ENCODE measurements at places on chromosomes 13 and 19.
A peak's percentile ranks its signal among the peaks of the same experiment; 100 is the strongest.

GRCh38 chr19:18589380-18590272 lies 1.0 kb downstream of the REX1BD start:
- DNase-seq, result peak; percentile 47

GRCh38 chr19:14152713-14153112 lies 16.3 kb upstream of the ASF1B start:
- no peak for DNase-seq

DNA sequence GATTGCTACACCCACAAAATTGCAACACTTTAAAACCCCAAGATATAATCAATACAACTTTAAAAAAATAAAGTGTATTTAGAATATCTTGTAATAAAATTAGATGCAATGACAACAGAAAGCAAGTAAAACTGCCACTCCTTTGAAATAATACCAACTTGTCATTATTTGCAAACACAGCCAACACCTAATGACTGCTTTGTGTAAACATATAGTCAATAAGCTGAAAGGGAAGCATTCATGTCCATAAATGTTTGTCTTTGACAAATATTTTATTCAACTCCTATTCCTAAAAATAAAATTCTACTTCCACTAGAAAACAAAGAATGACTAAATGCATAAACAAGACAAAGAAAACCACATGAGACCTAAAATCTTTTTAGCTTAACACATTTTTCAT lies 6.6 kb downstream of the SMAD9 start:
- DNase-seq, result no peak

GRCh38 chr19:49594157-49594992 lies 3.4 kb downstream of the PRR12 start:
- DNase-seq, result no peak

DNA sequence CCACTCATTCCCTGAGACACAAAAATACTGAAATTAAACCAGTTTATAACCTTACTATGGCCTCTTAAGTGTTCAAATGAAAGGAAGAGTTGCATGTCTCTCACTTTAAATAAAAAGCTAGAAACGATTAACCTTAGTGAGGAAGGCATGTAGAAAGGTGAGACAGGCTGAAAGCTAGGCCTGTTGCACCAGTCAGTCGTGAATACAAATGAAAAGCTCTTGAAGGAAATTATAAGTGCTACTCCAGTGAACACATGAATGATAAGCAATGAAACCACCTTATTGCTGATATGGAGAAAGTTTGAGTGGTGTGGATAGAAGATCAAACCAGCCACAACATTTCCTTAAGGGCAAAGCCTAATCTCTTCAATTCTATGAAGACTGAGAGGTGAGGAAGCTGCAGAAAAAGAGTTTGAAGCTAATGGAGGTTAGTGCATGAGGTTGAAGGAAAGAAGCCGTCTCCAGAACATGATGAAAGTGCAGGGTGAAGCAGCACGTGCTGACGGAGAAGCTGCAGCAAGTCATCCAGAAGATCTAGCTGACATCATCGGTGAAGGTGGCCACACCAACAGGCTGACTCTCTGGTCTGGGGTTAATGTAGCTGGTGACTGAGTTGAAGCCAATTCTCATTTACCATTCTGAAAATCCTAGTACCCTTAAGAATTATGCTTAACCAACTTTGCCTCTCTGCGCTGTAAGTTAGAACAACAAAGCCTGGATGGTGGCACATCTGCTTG lies 94.5 kb upstream of the TEX29 start:
- no peak for DNase-seq

GRCh38 chr19:5142725-5143097 lies 173.8 kb downstream of the KDM4B start:
- no peak for DNase-seq

DNA sequence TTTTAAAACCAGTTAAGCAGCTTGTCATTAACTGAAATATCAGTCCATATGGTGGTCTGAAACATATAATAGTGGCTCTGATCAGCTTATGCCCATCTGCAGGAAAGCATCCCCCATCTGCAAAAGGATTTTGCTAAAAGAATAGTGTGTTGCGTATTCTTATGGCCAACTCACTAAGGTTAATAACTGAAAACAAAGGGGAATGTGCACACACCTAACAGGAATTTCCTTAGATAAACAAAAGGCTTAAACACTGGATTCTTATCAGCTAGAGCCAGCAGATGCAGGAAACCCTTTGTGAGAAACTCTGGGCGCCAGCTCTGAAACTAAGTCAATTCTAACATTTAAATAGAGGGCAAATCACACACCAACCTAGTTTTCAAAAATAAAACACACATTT lies 22.1 kb downstream of the VPS36 start:
- DNase-seq, result no peak

DNA sequence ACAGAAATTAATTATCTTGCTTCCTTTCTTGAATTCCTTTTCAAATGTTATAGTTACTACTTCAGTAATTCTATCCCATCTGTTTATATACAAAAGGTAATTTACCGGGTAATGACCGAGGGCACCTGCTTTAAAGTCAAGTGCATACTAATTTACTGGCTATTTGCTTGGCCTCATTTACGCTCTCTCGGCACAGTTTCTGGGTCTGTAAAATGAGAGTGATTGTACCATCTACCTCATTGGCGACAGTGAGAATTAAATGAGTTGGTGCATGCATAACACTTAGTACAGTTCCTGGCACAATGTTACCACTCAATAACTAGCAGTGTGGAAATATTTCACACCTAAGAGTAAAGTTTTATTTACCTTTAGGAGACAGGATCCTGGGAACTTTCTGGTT lies 111.6 kb downstream of the GGACT start:
- DNase-seq, result no peak

- no peak for DNase-seq
Observed at GRCh38 chr13:110639935-110640334, 24.6 kb downstream of the NAXD start.

GRCh38 chr13:75196147-75196837 lies 285.7 kb downstream of the TBC1D4 start:
- DNase-seq, result no peak

DNA sequence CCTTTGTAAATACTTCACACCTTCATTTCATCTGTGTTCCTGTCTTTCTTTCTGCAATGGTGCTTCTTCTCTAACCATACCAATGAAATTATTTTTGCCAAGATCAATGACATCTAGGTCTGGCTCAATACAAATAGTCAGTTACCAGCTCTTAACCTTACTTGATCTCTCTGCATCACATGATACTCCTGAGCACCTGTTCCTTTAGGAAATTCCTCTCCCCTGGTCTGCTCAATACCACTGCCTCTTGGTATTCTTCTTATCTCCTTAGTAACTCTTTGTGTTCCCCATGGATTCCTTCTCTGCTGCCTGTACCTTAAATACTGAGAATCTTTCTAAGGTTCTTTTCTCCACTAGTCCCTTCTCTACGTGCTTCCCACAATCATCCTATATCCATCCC lies 25.9 kb downstream of the SOHLH2 start:
- no peak for DNase-seq

GRCh38 chr19:47357788-47358680 lies 8.9 kb downstream of the DHX34 start:
- no peak for DNase-seq

GRCh38 chr19:41195675-41196497 lies 2.9 kb downstream of the CYP2S1 start:
- DNase-seq, result no peak

GRCh38 chr19:20453425-20453935 lies 112.1 kb downstream of the ZNF737 start:
- DNase-seq, result no peak

DNA sequence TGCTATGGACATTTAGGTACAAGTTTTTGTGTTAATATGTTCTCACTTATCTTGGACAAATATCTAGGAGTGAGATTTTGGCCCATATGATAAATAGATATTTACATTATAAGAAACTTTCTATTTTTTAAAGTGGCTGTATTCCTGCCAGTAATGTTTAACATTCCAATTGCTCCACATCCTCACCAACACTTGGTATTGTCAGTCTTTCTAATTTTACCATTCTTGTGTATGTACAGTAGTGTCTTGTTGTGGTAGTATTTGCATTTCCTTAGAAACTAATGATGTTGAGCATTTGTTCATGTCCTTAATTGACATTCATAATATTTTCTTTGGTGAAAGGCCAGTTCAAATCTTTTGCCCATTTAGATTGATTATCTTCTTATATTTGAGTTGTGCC lies 171.4 kb upstream of the TSHZ3 start:
- no peak for DNase-seq

DNA sequence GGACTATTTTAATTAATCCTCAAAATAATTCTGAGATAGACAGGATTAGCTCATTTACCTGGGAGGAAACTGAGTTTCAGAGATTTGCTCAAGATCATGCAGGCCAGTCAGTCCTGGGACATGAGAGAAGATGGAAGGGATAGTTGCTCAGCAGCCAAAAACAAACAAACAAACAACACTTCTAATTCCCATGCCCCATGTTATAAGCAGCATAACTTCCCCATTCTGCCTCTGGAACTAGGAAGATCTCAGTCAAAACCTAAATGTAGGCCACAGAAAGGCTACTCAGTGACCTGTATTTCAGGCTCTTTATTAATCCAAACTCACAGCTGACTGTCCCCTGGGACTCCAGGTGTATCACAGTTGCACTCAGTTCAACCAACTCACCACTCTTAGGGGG lies 489.2 kb upstream of the NBEA start:
- DNase-seq, result no peak

GRCh38 chr13:43230989-43231388 lies 207.6 kb downstream of the DNAJC15 start:
- no peak for DNase-seq

GRCh38 chr13:33257841-33258807 lies 27.4 kb downstream of the STARD13 start:
- no peak for DNase-seq

GRCh38 chr13:43516401-43516833 lies 270.4 kb downstream of the ENOX1 start:
- DNase-seq, result no peak

- no peak for DNase-seq
Observed at GRCh38 chr13:57629821-57630235, 1.7 kb upstream of the PCDH17 start.

DNA sequence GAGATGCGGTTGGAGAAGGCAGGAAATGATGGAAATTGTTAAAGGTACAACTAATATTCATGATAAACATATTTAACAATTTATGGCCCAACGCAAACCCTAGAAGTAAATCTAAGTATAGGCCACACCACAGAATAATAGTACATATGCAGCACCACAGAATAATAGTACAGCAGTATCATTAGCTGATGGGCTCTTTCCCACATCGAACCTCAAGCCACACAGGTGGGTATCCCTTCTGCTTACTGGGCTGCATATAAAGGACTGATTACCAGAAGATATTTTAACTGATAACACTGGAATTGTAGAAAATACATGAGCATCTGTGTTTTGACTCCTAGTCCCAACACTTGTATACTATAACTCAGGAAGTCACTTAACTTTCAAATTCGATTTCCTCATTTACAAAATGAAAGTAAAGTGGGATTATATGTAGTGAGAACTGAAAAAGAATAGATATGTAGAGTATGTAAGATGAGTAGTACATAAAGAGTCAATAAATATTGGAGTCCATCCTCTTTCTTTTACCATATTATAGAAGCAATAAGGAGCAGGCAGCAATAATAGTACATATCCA lies 91.5 kb downstream of the TSC22D1 start:
- no peak for DNase-seq

DNA sequence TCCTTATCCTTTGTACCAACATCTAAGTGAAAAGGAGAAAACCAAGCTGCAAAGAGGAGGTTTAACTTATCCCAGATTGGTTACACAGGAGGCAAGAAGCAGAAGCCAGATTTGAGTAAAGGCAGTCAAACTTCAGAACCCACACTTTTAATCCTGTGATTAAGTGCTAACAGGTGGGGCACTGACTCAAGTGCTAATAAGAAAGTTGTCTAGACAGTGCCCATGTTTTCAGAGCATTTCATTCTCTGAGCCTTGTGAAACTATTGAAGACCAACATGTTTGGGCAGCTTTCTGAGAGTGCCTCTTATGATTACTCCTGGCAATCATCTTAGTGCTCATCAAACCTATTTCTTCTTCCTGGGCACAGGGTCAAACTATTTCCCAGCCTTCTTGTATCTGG lies 380.8 kb downstream of the KCNRG start:
- no peak for DNase-seq

- DNase-seq, result no peak
Observed at GRCh38 chr19:8451885-8452284, 7.1 kb downstream of the HNRNPM start.

GRCh38 chr19:44943801-44944249 lies 1.8 kb downstream of the APOC4 start:
- no peak for DNase-seq

GRCh38 chr19:39446365-39447084 lies 1.1 kb downstream of the SUPT5H start:
- no peak for DNase-seq

- DNase-seq, result no peak
Observed at GRCh38 chr19:3695986-3696659, 4.1 kb downstream of the PIP5K1C start.

DNA sequence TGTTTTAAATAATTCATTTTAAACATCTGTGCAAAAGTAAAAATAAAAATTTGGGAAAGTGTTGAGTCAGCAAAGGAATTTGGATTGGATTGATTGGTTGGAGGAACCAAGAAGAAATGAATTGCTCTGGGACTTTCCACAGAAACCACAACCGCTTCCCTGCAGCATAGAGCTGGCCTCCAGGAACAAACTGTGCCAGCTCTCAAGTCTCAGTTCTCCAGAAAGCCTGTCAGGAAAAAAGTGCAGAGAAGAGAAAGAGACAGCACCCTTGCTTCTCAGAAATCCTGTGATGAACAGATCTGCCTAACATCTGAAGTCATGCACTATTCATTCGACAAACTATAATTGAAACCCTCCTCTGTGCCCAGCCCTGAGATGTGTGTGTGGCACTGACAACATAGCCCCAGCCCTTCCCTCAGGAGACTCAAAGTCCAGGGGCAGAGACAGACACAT lies 14.8 kb downstream of the LYPD3 start:
- no peak for DNase-seq

DNA sequence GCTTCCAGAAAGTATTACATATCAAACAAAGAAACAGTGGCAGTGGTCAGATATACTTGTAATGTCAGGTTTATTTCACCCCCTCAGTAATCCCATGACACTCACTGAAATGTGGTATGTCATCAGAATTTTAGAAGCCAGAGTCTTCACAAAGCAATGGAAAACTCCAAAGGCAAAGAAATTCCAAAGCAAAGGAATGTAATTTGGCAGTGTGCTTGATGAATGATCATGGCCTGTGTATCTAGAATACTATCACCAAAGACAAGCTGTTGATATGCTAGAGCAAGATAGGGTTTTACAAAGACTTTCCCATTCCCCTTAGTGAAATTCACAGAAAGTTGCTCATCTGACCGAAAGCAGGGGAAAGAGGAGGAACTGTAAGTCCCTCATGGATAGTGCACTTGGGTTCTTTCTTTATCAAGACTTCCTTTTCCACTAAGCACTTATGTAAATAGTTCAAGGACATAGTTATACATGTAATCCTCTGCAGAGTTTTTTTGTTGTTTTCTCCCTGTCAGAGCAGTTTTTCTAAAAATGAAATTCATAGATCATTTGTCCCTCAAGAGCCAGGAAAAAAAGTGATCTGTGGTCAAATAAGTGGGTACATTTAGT lies 243.4 kb downstream of the NHLRC3 start:
- no peak for DNase-seq

DNA sequence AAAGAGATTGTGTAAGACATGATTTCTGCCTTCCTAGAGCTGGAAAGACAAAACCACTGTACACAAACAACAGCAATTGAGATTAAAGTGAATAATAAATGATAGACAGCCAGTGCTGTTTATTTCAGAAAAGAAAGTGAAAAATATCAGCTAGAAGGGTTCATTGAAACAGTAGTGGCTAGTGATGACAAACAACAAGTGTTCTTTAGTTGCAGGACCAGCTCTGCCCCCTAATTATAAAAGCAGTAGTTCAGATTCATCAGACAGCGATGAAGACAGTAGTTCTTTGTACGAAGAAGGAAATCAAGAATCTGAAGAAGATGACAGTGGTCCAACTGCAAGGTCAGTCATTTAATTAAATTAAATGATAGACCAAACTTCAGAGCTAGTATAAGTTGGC lies 14.8 kb downstream of the GPALPP1 start:
- DNase-seq, result no peak

Data from activated gamma-delta T cell treated with anti-CD3 and anti-CD28 coated beads, Interleukin-2, amount 50 U/mL, for 16 hours (primary cell).